Neural crest cell (in vitro differentiated cells): ENCODE measurements at places on chromosomes 5 and 9. TPM values are rescaled to one million over a fixed set of nuclear protein-coding genes. Genes with fewer than 3 reads are reported as not detected.

GFI1B gene
- total RNA-seq: not detected in 2 replicates

SHOC1 gene
- total RNA-seq: not detected in 2 replicates

DNAI1 gene
- total RNA-seq: 1.5 and 1.9 TPM in 2 replicates

GRCh38 chr9:90274725-90275124 lies 367.9 kb downstream of the DIRAS2 start:
- no peak for DNase-seq

- DNase-seq: no peak
These were observed 76.0 kb downstream of the ARL15 start for GRCh38 chr5:54234304-54234933.

DNA sequence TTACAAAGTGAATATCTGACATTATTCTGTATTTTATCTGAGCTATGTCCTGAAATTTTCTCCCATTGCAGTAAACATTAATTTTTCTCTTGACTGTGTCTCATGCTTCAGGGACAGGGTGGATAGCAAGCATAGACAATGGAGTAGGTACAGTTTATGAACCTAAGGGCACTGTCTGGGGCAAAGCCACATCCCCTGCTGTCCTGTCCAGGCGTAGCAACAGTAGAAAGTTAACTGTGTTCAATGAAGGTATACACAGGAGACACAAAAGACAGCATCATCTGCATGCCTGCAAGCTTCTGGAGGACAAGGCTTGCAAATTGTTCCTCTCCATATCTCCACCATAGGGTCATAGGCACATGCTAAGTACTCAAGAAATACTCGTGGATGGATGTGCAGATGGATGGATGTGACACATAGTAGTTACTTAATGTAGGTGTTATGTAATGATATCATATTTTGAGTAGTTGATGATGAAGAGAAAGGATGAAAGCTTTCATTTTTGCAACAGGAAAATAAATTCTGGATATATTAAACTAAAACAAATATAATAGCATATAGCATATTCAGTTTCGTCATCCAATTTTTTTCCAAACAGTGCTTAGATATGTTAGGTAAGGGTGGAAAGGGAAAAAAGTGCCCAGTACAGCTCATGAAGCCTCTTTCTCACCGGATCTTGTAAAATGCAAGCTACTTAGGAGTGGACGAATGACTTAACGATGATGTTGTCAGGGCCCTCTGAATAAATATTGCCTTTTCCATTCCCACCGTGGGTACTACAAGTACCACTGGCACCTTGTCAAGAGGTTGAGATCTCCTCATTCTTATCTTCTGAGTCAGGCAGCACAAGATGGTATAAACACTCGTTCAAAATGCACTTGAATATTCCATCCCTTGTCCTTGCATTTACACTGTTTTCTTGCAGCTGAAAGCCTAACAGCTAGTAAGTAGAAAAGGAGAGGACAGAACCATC lies 19.9 kb upstream of the ZSWIM6 start:
- no peak for DNase-seq

- DNase-seq: no peak
These were observed 183.2 kb upstream of the MAP3K1 start for GRCh38 chr5:56632199-56632598.

DNA sequence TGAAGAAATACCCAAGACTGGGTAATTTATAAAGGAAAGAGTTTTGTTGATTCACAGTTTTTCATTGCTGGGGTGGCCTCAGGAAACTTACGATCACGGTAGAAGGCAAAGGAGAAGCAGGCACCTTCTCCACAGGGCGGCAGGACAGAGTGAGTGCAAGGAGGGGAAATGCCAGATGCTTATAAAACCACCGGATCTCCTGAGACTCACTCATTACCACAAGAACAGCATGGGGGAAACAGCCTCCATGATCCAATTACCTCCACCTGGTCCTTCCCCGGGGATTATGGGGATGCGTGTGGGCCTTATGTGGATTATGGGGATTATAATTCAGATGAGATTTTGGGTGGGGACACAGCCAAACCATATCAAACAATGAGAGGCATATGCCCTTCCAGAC lies 18.5 kb upstream of the RORB start:
- no peak for DNase-seq

DNA sequence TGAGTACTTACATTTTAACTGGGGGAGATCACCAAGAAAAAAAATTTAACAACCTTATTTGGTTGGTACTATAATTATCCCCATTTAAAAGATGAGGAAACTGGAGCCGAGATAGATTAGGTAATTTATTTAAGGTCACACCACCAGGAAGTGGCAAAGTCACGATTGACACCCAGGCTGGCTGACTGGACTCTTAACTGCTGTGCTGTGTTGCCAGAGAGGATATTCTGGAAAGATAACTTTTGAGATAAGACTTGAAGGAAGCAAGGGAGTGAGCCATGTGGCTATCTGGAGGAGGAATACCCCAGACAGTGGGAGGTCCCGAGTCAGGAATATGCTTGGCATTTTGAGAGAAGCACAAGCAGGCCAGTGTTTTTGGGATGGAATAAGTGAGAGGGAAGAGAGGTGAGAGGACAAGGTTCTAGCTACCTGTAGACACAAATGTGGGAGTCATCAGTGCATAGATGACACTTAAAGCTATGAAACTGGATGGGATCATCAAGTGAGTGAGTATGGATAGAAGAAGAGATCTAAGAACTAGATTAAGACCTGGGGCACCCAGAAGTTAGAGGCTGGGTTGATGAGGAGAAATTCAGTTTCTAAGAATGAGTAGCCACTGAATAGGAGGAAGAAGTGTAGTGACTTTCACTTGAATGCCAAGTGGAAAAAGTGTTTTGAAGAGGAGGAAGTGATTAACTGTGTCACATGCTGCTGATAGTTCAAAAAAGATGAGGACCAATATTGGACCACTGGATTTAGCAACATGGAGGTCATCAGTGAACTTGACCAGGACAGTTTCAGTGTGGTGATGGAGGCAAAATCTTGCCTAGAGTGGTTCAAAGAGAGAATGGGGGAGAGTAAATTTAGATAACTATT lies 25.6 kb downstream of the PDE8B start:
- no peak for DNase-seq

GRCh38 chr9:135971892-135972291 lies 10.7 kb upstream of the UBAC1 start:
- no peak for DNase-seq
